ENCODE measurements at places on chromosomes 7 and 10.

- no peak for DNase-seq
Observed at GRCh38 chr7:131527456-131527855, 29.0 kb downstream of the PODXL start.

DNA sequence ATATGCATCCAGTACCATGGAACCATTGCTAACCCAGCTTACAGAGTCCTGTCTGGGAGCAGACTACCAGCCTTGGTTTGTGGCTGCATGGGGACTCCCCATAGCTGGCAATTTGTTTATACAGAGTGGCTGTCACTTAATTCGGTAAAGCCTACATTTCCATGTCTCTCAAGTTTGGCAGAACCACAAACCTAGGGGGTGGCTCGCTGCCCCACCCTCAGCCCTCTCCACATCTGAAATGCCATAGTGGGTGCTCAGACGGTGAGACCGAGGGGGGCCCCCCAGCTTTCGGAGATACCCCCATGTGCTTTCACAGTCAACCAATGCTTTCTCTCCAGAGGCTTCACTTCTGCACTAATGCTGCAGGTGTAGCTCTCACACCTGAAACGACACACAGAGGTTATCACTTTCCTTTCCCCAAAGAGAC lies 75.5 kb upstream of the KAT6B start:
- DNase-seq = no peak

DNA sequence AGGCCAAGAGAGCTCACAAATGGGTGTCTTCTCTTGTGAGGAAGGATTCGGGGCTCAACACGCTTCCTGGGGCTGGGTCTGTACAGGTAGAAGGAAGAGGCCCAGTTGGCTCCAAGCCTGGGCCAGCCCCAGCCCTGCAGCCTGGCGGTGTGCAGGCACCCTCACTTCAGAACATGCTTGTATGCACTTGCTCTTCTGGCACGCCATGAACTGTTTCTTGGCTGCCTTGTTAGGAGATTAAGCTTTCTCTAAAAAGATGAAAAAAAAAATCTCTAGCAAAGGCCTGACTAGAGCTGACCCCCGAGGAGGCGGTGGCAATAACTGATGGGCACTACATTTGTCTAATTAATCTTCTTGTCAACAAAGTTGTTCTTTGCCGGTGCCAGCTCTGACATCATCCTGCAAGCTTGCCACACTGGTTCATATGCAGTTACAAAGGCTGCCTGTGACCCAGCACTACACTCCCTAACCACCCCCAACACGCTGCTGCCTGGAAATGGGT lies 94.7 kb downstream of the WDR11 start:
- DNase-seq = no peak

DNA sequence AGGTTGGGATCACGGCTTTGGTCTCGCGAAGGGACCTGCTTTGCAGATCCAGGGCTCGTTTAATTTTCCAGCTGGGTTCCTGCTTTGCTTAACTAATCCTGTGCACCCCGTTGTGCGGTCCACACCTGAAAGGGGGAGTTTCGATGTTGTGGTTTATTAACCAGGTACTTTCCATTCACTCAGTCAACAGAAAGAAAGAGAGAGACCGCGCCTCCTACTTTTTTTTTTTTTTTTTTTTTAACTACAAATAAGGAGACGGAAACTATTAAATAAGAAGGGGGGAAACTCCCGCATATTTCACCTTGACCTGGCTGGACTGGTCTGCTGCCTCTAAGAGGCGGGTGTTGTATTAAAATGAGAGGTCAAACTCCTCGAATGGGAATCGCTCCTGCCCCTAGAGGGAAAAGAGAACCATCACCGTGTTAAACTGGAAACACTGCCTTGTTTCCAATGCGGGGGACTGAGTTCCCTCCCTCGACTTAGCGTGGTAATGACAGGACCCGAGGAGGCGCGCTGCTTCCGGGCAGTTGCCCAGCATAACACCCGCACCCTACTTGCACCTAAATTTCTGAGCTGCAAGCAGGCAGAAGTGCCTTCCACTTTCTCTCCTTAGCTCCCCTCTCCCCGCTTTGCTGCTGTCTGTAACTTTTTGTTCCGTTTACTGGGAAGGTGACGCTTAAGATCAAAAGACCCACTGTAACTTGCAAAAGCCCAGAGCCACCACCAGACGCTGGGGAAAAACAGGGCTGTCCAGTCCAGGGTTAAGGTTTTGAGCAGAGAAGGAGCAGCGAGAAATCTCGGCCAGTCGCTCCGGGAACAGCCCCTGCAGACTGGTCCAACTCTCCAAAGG lies 1.1 kb upstream of the ITGB8 start:
- peak; percentile 0 for DNase-seq

DNA sequence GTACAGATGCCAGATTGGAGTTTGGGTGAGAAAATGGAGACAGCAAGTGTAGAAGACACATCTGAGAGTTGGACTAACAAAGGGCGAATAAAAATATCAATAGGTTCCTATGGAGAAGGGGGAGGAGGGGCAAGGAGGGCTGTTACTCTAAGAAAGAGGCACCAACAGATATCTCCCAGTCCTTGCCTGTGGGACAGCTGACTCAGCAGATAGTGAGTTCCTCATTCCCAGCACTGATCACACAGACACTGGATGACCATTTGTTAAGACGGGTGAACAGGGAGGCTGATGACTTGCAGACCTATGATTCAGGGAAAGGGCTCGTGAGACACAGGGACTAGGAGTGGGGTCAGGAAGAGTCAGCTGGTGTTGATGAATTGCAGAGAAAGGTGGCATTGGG lies 5.7 kb upstream of the PRR15 start:
- DNase-seq = no peak

- no peak for DNase-seq
Observed at GRCh38 chr7:5419539-5420066, 4.0 kb downstream of the TNRC18 start.

- DNase-seq = no peak
Observed at GRCh38 chr7:52107355-52107754, 790.7 kb upstream of the COBL start.

GRCh38 chr7:2734751-2735571 lies 47.0 kb downstream of the AMZ1 start:
- DNase-seq = no peak

DNA sequence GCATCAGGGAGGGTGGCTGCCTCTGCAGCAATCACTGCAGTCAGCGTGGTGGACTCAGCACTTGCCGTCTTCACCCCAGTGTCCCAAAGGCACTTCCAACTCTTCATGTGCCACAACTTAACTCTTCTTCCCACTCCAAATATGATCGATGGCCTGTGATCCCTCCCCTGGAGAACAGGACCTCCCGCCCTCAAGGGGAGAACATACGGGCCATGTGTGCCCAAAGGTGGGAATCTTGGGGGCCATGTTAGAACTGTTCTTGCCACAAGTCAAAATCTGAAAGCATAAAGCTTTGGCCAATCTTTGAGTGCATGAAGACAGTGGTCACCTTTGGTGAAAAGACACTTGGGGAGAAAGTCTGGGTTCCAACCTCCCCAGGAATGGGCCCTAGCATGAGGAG lies 368.5 kb upstream of the MGMT start:
- DNase-seq = no peak

DNA sequence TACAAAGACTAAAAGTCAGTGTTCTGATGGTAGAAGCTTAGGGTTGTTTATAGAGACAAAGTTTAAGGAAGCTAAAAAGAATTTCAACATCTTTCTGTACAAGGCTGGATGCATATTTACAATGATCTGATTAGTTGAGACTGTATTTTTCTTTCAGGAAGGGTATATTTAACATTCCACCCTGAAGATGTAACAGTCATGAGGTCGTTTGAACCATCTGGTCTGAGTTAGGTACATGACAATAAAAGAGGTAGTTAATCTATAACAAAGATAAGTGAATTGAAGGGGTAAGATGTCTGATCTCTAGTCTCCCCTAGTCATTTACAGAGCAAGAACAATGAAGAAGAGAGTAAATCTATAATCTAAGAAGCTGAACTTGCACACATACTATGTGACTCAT lies 821.2 kb downstream of the CNTNAP2 start:
- DNase-seq = no peak

DNA sequence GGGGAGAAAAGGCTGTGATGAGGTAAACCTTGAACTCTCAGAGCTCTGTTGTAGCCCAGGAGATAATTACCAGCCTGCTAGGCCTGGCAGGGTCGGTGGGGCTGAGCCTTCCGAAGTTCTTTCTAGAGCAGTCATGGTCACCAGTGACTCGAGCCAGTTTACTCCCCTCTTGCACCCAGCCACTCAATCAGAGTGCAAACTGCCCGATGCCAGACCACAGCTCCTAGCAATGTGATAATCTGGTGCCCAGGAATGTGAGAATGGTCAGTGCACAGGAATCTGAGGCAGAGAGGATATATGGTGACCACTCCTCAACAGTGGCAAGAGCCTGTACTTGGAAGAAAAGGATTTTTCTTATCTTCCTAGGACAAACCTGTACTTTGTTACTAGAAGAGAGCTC lies 46.4 kb upstream of the KMT2E start:
- DNase-seq = no peak

- DNase-seq = no peak
Observed at GRCh38 chr10:80405626-80406025, 2.7 kb upstream of the PRXL2A start.

GRCh38 chr7:31004393-31004792 lies 40.6 kb downstream of the GHRHR start:
- no peak for DNase-seq

Data from stimulated activated CD4-positive, alpha-beta T cell treated with anti-CD3 and anti-CD28 coated beads, Interleukin-4, amount 100 ng/mL, for 48 hours (primary cell).